ENCODE measurements at places on chromosomes 6 and 20. TPM values are rescaled to one million over a fixed set of nuclear protein-coding genes. Genes with fewer than 3 reads are reported as not detected.

DNA sequence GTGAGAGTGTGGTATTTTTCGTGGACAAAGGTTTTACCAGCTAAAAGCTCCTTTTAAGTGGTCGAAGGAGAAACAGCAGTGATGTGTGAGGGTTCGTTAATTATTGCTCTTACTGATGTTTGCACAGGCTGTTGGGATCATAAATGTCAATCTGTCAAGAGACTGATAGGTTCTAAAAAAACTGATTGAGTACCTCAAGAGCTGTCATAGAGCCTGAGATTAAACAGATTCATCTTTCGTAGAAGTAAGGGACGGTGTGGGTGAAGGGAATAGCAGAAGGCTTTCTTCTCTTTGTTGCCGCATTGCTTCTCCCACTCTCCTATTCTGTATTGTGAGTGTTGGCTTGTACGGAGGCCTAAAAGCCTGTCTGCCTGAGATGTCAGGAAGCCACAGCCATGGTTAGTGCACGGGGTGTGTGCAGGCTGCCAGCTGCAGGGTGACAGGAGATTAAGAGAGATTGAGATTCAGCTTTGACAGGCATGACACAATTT, 291.0 kb downstream of the ZFAND3 start:
- no peak for DNase-seq

DNA sequence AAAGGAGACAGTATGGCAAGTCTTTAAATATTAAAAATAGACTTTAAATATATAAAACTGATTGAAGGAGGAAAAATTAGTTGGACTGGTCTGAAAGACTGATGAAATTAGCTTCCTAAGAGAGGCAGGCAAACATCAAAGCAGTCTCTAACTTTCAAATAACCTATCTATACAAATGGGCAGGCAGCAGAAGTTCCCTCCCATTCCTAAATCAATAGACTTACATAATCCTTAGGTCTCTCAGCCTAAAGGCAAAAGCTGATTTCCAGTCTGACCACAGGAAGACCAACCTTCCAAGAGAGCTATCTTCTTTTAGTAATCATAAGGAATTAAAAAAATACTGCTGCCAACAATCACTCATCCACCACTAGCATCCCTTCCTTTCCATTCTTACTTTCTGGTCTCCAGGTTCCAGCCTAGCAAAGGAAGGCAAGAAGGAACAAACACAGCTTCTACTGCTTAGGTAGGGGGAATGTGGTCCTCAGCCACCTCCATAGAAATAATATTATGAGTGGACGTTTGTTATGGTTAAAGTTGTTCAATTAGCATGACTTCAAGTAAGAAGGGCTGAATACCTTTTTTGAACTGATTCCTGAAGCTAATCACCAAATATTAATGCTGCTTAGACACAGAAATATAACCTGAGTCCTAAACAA, 44.1 kb downstream of the SESN1 start:
- no peak for DNase-seq

- DNase-seq, result peak; percentile 75
Measured at GRCh38 chr6:113909224-113909856, 52.2 kb downstream of the MARCKS start.

DNA sequence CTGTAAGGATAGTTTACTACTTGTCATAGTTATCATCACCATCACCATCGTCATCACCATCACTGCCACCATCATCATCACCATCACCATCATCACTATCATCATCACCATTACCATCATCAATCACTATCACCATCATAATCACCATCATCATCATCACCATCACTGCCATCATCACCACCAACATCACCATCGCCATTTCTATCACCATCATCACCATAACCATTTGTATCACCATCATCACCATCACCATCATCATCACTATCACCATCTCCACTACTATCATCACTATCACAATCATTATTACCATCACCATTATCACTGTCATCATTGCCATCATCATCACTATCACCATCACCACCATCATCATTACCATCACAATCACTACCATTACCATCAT, 655.5 kb upstream of the DEFB115 start:
- no peak for DNase-seq

- DNase-seq, result no peak
Measured at GRCh38 chr6:36580184-36580526, 14.0 kb upstream of the SRSF3 start.

- DNase-seq, result no peak
Measured at GRCh38 chr20:40894237-40894630, 134.4 kb upstream of the TOP1 start.

DNA sequence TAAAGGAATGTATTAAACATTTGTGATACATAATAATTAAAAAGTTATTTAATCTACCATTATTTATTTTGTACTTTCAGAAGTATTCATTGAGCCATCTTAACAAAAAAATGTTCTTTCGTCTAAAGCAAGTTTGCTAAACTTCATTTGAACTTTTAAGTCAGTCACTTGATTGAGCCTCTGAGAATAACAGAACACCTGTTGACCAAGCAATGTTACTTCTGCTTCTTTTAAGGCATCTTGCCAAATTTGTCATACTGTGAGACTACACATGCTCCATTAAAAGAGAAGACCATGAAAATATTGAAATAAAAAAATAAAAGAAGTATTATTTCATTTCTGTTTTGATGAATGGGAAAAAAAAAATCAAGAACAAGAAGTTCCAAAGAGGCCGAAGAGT, 141.8 kb upstream of the BMP5 start:
- DNase-seq, result no peak

DNA sequence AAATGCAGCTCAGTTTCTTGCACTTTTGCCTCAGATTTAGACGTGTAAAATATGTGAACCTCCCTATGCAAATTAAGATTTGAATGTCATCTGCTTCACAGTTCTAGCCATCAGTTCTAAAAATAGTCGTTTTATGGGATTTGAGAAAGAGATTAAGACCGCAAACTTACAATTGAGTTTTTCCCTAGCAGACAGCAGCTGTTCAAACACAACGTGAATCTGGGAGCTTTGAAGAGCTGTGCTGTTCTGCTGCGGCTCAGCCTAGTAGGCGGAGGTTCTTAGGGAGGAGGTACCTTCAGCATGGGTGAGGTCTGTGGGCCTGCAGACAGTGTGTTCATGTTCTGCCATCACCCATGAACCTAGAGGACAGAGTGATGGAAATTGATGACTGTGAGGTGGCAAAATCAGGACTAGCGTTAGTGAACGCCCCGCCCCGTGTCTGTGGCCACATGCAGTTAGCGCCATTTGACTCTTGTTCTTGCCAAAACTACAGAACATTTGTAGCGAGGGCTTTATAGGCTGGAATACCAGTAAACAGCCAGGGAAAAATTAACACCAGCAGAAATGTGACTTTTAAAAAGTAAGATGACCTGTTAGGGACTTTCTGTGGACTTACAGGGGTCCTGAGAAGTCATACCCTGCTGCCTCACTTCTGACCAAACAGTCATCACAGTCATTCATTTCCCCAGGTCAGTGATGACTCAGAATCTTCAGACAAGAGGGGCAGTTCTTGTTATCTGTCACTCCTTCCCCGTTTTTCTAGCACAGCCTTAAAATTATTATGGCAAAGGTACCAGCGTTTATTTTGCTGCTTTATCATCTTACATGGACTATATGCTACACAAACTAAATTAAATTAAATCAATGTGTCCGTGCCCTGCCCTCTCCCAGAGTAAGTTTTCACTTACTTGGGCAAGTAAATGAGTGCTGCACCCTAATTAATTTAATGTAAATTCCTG, 84.3 kb upstream of the TMEM181 start:
- DNase-seq, result peak; percentile 67

DNA sequence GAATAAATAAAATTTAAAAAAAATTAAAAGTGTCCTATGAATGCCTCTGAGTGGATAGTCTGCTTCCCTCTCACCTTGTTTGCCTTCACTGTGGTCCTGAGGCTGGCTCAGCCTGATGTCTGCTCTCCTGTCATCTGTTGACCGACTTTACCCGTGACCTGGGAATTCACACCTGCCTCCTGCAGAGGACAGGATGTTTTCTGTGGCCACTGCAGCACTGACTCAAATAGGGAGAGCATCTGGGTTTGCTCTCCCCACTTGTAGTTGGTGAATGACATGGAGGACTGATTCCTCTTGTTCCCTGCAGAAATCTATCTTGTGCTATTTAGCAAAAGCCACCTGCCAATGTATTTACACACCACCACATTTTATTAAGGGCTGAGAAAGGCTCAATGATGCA, 52.4 kb upstream of the ERVFRD-1 start:
- no peak for DNase-seq

DNA sequence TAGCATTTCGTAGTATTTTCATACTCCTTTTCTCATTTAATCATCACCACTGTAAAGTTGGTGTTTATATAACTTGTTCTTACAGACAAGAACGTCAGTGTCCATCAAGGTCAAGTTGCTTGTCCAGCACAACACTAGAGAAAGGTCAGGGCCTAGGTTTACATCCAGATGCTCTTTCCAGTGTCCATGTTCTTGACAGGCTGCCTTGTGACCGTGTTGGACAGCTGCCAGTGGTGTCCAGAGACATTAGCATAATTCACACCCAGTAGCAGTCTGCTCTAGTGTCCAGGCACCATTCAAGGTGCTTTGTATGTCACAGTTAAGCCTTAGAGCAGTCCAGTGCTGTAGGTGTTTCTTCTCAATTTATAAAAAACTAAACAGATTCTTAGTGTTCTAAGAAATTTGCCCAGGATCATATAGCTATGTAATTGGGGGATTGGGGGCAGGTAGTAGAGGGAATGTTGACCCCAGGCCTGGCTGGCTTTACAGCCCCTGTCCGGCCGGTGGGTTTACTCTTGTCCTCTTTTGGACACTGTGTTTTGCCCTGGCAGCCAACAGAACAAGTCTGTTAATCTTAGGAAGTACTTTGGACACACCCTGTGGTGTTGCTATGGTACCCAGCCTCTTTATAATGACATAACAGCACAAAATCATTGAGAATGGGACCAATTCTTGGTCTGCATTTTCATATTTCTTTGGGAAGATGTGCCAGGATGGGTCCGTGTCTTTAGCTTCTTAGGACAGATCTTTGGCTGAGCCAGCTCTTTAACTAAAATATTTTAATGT, 8.0 kb downstream of the STK35 start:
- no peak for DNase-seq

GRCh38 chr6:90186637-90187371, 109.8 kb downstream of the BACH2 start:
- DNase-seq, result no peak

GRCh38 chr6:32047084-32047478, 8.9 kb downstream of the CYP21A2 start:
- DNase-seq, result peak; percentile 64

DNA sequence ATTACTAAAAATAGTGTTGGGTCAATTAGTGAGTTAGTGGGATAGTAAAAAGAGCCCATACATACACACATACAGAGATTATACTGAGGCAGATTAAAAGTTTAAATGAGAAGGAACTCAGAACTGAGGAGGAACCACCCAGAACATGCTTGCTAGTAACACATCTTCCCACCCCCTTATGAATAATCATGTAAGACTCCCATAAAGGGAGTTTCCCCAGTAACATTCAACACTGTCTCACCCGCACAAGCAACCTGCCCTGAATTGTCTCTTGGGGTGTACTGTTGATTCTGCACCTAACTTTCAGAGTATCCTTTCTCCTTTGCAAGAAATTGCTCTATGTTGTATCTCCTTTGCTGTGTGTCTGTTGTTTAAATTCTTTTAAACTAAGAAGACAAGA, 11.1 kb upstream of the HLA-DQB2 start:
- DNase-seq, result no peak

DNA sequence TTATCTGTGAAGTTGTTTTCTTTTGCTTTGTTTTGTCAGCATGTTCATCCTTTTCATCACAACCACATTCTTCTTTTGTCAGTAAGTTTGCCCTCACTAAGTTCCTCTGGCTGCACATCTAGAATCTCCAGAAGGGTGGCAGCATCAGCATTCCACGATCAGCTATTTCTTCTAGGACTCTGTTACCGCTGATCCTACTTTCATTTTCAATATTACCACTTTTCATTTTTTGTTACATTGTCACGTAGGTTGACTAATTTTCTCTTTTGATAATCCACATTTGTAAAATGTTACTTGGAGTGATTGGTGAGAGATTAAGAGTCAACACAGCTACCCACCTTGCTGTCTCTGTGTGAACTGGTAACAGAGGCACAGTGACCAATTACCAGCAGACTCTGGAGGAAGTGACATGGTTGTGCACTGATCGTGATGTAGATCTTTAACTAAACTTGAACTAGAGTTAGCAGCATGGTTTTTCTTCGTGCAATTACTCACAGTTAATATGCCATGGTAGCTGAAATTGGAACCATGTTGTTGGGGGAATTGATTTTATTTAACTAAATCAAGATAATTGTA, 307.9 kb upstream of the SLC35B3 start:
- no peak for DNase-seq

- no peak for DNase-seq
Measured at GRCh38 chr20:38441916-38442315, 6.8 kb upstream of the SNHG17 start.

- no peak for DNase-seq
Measured at GRCh38 chr6:136411025-136411325, 121.3 kb upstream of the BCLAF1 start.

GRCh38 chr20:6034134-6034969, 19.5 kb downstream of the LRRN4 start:
- no peak for DNase-seq

DNA sequence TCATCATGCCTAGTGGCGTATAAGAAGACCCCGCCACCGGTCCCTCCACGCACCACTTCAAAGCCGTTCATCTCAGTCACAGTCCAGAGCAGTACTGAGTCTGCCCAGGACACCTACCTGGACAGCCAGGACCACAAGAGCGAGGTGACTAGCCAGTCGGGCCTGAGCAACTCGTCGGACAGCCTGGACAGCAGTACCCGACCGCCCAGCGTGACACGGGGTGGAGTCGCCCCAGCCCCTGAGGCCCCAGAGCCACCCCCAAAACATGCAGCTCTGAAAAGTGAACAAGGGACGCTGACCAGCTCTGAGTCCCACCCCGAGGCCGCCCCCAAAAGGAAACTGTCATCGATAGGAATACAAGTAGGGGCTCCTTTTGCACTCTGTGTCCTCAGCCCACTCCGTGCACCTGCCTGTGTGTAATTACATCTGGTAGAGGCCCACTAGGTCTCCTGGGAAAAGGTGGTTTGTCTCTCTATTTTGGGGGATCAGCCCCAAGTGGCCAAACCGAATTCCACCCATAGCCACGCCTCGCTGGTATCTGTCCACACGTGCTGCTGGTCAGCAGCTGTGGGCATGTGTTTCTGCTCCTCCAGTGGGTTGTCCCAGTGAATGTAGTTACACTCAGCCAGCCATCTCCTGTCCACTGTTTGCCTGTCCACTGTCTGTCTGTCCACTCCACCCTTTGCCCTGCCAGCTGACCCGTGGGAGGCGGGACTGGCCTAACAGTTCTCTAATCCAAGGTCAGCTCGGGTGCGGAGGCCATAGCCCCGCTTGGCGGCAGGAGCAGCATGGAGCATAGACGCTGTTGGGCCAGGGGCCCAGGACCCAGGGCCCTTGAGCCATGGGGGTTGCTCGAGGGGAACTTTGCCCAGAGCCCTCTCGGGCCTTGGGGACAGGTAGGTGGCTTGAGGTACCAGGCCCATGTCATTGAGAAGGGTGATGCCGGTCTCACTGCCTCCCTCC, 44.3 kb upstream of the MYL9 start:
- no peak for DNase-seq

GRCh38 chr6:35073766-35074471, 67.2 kb downstream of the TCP11 start:
- DNase-seq, result no peak

The NKX2-2 gene
- not detected for total RNA-seq

The TRIM15 gene
- not detected for total RNA-seq

The MAK gene
- total RNA-seq, result 0.11 TPM

The BPIFB1 gene
- not detected for total RNA-seq

The PPP1R3G gene
- 3.2 TPM for total RNA-seq

The SLC52A3 gene
- total RNA-seq, result 5.9 TPM

Data from PC-3 (cell line).